WERI-Rb-1 (cell line): ENCODE measurements at places on chromosomes 16 and 17.

DNA sequence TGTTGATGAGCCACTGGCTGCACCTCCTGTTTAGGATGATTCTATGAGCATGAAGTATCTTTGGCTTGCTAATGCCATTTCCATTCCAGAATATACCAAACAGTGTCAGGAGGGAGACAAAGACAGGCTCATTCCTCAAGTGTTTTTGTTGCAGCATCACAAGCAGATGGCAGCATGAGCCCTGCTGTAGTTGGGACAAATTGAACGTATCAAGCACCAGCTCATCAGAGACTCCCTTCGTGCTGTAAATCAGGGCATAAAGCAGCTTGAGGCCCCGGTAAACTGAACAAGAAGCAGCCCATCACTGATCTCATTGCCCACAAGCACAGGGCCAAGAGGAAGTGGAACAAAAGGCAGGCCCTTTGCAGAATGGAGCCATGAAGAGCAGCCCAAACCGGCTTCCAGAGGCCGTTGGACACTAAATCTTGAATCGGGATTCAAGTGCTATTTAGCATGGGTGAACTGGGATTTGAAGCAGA, 45.9 kb upstream of the HS3ST3A1 start:
- no peak for DNase-seq

GRCh38 chr16:706189-707061, 824 bp upstream of the FBXL16 start:
- no peak for DNase-seq

DNA sequence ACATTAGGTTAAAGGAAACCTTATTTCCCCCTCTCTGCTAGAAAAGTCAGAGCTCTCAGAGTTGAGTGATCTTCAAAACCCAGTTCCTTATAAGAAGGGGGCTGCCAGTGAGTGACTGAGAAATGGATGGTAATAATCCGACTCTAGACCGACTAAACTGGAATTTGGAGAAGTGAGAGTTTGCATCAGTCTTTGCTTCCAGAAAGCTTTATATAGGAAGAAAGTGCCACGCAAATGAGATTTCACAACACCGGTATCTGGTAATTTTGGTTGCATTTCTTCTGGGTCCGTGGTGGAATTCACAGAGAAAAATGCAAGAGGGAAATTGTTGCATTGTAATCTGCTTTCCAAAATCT, 271.4 kb downstream of the MAF start:
- no peak for DNase-seq

DNA sequence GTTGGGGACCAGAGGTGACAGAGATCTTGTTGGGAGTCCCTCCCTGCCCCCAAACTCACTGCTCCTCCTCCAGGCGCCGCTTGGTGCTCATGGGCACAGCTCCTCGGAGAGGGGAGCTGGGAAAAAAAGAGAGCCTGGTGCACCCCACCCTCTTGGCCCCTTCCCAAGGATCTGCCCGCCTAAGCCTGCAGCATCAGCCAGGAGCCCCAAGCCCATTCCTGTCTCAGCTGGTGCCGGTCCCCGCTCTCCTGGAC, 400 bp downstream of the HCFC1R1 start:
- no peak for DNase-seq

- no peak for DNase-seq
These were observed 32.4 kb upstream of the NOL11 start for GRCh38 chr17:67685351-67685750.

DNA sequence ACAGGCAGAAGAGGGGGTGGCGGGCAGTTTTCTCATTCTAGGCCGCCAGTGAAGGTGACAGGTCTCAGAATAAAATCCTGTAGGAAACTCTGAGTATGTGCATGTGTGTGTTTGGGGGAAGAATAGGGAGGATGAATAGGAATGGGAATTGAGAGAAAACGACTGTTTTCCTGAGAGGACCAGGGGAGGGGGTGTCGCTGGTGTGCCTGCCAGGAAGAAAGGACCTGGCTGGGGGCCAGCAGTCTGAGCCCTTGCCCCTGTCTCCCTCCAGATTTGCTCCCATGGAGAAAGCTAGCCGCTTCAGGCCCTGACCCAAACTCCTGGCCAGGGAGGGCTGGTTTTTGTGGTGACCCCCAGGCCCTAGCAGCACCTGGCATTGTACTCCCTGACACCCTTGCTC, 14.4 kb downstream of the C17orf50 start:
- DNase-seq = no peak

- no peak for DNase-seq
These were observed 36.2 kb downstream of the LDHD start for GRCh38 chr16:75080205-75081029.

DNA sequence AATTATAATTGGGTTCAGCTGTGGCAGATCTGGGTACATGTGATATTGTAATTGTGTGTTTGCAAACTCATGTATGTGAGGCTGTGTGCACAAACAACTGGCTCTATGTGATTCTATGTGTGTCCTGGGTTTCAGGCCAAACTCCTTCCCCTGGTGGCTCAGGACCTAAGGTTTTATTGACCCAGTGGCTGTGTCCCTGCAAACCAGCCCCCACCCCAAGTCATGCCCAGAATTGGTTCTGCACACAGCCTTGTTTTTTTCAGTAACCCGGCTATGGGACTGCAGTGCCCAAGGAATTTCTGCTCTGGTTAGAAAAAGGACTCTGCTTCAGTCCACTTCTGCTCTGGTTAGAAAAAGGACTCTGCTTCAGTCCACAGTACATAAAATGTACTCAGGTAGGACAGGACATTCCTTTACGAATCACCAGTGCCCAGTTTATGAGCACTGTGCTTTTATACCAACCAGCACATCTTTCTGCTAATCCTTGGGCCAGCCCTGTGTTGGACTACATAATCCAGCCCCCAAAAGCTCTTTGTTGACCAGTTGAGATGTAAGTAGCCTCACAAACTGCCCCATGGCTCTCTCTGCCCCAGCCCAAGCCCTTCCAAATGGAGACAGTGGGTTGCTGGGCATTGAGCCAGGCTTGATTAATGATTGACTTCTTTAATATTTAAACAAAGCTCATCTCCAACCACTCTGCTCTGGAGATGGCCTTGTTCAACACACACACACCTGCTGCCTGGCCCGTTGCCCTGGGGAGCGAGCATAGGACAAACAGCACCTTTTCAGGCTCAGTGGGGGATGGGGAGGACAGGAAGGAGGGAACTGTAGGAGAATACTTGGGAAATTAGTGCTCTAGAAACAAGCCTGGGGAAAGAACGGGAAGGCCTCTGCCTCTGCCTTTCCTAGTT, 2.9 kb upstream of the KCNH6 start:
- DNase-seq = no peak

DNA sequence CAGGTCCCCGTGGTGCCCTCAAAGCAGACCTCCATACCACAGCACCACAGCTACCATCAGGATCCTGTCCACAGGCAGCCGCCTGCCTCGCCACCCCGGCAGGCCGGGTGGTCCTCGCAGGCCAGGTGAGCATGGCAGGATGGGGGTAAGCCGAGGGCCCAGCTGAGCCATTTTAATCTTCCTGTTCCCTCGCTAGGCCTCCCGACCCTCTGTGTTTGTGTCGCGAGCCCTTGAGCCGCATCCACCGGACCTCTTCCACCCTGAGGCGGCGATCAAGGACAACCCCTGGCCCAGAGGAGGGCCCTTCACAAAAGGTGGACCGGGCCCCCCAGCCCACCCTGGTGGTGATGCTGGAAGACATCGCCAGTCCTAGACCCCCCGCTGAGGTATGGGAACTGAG, 2.0 kb downstream of the PRR14 start:
- DNase-seq = no peak

- DNase-seq = no peak
These were observed 44.3 kb upstream of the GNG13 start for GRCh38 chr16:844638-845350.

DNA sequence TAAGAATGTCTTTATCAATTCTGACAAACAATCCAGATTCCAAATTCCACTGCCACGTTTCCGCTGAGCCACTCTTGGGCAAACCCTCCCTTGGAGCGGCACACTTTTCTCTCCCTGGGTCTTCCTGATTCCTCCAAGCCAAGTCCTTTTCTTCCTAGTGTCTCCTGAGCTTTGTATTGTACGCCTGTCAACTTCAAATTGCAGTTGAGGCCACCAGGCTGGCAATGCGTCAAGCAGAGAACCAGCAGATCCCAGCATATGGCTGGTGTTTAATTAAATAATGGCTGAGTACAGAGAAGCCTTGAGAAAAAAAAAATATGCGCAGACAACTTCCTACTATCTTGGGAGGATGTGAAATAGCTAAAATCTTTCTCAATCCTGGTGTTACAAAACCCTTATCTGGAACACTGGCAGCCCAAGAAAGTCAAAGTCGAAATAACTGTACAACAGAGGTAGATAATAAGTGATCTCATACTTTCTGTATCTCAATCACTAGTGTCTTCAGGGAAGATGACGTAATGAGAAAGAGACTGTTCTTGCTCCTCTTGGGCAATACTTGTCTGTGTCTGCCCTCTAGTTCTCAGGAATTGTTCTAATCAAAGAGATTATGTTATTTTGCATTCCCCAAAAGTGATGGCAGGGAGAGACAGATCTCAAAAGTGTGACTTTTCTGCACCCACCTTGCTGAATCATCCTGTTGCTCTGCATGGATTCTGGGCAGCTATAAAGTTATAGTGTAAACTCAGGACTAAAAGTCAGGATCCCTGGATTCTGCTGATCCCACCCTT, 15.0 kb downstream of the SMIM36 start:
- DNase-seq = no peak
